Activated T-cell treated with anti-CD3 and anti-CD28 coated beads, Interleukin-2, amount 50 U/mL, for 4 hours (primary cell): ENCODE measurements at places on chromosomes 11 and 22.

GRCh38 chr11:100247704-100248103 is 439.4 kb upstream of the ARHGAP42 start:
- no peak for DNase-seq

GRCh38 chr11:58999291-58999680 is 60.0 kb downstream of the GLYATL1 start:
- no peak for DNase-seq

DNA sequence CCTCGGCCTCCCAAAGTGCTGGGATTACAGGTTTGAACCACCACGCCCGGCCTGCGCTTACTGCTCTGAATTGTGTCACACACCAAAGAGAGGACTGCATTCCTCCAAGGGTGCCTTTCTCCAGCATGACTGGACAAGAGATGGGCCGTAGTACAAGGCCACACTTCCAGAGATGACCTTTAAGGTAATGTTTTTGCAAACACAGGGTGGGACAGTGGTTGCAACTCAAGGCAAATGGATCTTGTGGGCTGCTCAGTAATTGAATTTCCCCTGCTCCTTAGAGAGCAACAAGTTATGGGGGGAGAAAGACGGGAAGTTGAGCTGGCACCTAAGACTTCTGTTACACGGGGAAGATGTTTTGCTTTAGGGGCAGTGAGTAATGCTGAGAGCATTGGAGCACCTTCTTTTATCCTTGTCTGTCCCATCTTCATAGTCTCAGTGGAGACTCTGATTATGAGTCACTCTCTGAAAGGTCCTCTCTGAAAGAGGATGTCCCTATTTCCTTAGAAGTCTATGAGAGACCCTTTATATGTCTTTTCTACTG is 66.3 kb downstream of the C11orf91 start:
- DNase-seq, result no peak

- no peak for DNase-seq
Measured at GRCh38 chr11:44610186-44610955, 44.9 kb downstream of the CD82 start.

DNA sequence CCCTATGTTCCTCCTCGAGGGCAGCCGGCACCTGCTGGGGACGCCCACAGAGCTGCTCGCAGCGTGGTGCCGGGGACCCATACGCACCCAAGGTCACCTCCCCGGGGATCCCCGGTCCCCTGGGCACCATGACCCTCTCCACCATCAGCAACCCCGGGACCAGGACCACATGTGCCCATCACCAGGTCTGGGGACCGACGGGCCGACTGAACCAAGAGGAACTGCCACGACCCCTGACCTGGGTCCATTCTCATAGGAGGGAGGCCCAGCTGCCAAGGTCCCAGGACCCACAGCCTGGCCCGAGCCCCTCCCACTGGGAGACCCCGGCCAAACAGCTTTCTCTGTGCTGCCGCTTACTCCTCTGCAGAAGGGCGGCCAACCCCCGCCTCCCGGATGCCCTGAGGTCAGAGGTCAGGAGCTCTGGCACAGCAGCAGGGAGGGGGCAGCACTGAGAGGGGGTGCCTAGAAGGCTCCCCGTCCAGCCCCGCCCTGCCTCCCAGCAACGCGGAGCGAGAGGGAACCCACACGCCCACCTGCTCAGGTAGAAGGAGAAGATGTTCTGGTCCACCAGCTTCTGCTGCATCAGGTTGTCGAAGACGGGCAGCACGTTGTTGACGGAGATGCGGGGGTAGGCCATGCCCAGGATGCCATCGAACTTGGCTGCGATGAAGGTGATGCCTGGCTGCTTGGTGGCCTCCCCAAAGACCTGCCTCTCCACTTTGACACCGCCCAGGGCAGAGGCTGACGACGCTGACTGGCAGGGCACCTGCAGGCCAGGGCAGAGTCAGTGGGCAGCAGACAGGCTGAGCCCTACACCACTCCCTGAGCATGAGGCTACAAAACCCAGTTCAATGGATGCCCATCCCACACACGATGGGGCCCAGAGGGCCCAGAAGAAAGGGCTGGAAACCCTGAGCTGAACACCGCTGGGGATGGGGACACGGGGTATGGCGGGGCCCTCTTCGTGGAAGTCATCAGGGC is 6.6 kb downstream of the CTSD start:
- DNase-seq, result no peak
